ENCODE measurements at places on chromosomes 6 and 20.

DNA sequence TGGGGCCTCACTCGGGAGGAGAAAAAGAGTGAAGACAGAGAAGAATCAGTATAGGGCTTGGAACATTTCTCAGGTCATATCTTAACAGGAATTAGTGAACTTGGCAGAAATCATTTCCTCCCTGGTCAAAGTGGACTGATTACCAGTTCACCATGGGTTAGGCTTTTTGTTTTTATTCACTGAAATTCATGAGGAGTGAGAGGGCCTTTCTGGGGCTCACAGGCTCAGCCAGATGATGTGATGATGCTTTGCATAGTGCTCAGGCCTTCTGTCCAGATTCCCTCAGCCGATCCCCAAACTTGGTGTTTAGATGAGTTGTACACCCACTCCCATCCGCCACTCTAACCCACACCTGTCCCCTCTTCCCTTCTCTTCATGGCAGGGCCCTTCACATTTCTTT lies 32.5 kb downstream of the SRSF3 start:
- no peak for DNase-seq

DNA sequence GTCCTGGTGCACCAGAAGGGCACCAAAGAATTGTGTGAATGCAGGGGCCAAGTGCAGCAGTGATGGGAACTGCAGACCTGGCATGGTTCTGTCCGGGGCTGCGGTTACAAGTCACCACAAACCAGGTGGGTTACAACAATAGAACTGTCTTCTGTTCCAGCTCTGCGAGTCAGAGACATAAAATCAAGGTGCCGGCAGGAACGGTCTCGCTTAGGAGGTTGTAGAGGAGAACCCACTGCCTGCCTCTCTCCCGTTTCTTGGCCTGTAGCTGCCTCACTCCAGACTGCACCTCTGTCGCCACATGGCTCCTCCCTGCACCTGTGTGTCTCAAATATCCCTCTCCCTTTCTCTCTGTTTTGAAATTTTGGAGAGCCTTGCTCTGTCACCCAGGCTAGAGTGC lies 143.3 kb downstream of the TAF4 start:
- DNase-seq = no peak

GRCh38 chr6:162056745-162057144 lies 670.8 kb downstream of the PRKN start:
- DNase-seq = no peak

DNA sequence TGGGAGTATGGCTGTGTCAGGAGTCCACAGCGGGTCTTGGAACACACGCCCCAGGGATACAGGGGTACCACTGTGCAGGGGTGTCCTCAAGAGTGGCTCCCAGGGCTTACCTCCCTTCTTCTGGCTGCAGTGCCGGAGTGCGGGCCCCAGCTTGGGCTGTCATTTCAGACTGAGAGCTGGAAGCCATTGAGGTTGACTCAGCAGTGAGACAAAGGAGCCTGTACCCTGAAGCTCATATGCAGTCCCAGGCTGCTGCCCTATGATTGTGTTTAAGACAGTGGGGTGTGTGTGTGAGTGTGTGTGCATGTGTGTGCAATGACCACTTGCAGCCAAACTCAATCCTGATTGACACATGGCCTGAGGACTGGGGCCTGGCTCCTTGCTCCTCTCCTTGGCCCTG lies 167.7 kb upstream of the AFDN start:
- no peak for DNase-seq
